GM03348 (cell line): ENCODE measurements at places on chromosomes 7 and 10.

GRCh38 chr10:20888620-20889330 lies 8.3 kb downstream of the NEBL start:
- DNase-seq, result no peak

GRCh38 chr10:792792-793100 lies 103.3 kb upstream of the DIP2C start:
- no peak for DNase-seq

- no peak for DNase-seq
Measured at GRCh38 chr7:157712666-157713235, 375.9 kb downstream of the DNAJB6 start.

DNA sequence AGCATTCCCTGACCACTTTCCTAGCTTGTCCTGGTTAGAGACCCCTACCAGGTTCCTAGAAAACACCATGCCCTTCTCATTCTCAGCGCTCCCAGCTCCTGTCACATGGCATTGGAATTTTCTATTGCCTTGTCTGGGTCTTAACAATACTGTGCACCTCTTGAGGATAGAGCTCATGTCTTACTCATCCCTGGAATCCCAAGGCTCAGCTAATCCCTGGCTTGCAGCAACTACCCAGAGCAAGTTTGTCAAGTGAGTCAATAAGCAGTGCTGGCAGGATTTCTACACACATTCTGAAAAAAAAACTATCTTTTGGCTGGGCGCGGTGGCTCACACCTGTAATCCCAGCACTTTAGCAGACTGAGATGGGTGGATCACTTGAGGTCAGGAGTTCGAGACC lies 11.7 kb upstream of the PRDX3 start:
- DNase-seq, result peak; percentile 88

GRCh38 chr10:21675157-21675796 lies 141.2 kb downstream of the MLLT10 start:
- peak; percentile 43 for DNase-seq

DNA sequence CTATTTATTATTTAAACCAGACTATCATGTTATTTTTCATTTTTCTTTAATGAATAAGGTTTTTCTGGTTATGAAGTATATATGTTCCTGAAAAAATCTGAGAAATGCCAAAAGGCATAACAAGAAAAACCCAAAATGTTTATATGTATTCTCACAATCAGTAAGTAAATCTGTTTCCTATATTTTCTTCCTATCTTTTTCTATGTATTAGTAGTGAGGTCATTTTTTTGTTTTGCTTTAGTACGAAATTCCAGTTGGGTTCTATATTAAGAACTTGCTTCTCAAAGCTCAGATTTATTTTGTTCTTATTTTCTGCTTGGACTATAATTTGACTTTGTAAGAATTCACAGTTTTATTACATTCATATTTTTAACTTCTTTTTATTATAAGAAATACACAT lies 287.5 kb upstream of the NFE2L3 start:
- no peak for DNase-seq

DNA sequence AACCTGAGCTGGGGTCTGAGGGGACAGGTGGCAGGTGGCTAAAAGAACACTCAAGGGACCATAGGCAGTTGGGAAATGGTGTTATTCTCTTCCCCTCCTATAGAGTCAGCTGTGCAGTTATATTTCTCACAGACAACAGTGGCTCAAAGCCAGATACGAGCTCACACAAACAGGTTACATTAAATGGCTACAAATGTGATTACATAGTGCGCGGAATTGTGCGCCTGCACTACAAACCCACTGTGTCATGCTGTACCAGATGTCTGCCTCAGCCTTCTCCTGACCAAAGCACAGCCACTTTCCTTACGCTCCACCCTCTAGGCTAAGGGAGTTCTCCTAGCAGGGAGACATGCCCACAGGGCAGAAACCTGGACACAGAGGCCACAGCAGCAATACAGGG lies 387.2 kb downstream of the CNTNAP2 start:
- no peak for DNase-seq

DNA sequence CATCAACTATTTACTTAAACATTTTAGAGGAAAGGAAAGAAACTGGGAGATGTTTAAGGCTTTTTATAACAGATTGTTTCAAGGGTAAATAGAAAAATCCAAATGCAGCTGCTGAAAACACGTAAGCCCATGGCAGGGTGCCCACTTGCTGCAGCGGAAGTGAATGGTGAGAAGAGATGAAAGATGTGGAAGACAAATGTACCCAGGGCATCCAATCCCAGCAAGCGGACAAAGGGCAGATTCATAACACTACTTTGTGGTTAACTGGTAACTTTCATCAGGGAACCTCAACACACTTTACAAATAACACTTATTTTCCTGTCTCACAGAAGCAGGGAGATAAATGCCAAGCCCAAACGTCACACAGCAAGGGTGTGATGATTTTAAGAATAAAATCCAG lies 358.4 kb downstream of the KCNMA1 start:
- DNase-seq, result no peak
